ENCODE measurements at places on chromosomes 7 and 10. TPM values are rescaled to one million over a fixed set of nuclear protein-coding genes. Genes with fewer than 3 reads are reported as not detected.

Gene UNCX
- not detected for total RNA-seq

Gene FGFR2
- total RNA-seq: 13.1 TPM

Gene C10orf105
- 0.36 TPM for total RNA-seq

Gene TWIST1
- 12.3 TPM for total RNA-seq

Gene PNLIP
- 2.3 TPM for total RNA-seq

Gene KLF14
- 0.12 TPM for total RNA-seq

Gene CPA1
- 5.9 TPM for total RNA-seq

Gene CLIP2
- total RNA-seq: 35.7 TPM

Gene KCNMA1
- total RNA-seq: 144 TPM

Gene POT1
- total RNA-seq: 28.2 TPM

Gene VAX1
- total RNA-seq: not detected

Gene HOXA3
- total RNA-seq: 9.6 TPM

Gene DNAH11
- 3.3 TPM for total RNA-seq

Gene CRHR2
- 0.23 TPM for total RNA-seq

Gene FAM149B1
- 22.7 TPM for total RNA-seq

Gene PTF1A
- total RNA-seq: not detected

Gene ATOH7
- total RNA-seq: 0.23 TPM

Gene VPS41
- 77.0 TPM for total RNA-seq

Gene SYT15
- 24.8 TPM for total RNA-seq

Gene NODAL
- total RNA-seq: not detected

- DNase-seq: no peak
Measured at GRCh38 chr10:45429790-45430189, 55.8 kb downstream of the ALOX5 start.

- DNase-seq: no peak
Measured at GRCh38 chr10:49751636-49752510, 10.2 kb downstream of the OGDHL start.

GRCh38 chr10:61623161-61623560 is 39.6 kb upstream of the CABCOCO1 start:
- DNase-seq: no peak

GRCh38 chr10:99235658-99236626 is at the start of gene HPSE2:
HPSE2 (minus strand) TSS chr10:99235852.
- peak; percentile 52 for DNase-seq

DNA sequence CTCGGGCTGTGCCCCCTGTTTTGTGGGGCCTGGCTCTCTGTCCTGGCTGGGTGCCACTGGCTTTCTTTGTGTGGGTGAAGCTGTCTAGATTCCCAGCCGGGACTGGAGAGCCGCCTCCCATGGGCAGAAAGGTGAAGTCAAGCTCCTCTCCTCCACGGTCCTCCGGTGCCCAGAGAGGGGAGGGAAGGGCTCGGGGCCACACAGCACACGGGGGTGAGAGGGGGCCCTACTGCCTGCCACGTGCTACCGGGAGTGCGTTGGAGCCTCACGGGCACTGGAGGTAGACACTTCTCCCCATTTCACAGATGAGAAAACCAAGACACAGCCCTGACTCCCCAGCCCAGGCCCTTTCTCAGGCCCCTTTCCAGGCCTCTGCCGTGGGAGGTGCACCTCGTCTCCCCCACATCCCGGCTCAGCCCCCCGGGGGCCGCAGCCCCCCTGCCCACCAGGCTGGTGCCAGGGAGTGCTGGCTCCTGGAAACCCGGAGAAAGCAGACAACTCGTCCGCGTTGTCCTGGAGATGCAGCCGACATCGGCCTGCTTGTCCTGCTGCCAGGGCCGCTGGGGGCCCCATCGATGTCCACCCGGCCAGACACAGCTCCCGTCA is 55.8 kb downstream of the UNCX start:
- peak; percentile 71 for DNase-seq

- DNase-seq: peak; percentile 82
Measured at GRCh38 chr7:1176891-1177373, 16.9 kb upstream of the ZFAND2A start.

DNA sequence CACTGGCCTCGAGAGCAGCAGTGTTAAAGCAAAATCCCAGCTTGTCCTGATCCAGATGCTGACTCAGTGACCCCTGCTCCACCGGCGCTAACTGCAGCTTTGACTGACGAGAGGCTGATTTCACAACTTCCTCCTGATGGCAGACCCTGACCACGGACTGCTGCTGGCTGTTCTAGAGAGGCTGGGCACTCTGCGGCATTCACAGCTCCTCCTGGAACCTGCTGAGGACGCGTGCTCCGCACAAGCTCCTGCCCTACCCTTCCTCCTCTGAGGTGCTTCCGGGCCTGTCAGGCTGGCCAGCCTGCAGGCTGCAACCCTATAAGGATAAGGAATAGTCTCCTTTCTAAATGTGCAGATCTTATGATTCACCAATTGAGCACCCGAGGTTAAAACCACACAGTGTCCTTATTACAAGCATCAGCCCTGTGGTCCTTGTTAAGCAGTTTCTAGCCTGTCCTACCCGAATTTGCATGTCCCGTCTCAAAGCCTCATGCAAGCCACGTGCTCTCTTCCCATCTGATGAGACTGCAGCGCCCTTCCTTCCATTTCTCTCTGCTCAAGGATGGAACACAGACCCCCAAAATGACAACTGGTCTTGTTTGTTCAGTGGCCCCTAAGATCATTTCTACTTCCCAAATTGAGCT is 35.5 kb upstream of the NCAPG2 start:
- DNase-seq: no peak

DNA sequence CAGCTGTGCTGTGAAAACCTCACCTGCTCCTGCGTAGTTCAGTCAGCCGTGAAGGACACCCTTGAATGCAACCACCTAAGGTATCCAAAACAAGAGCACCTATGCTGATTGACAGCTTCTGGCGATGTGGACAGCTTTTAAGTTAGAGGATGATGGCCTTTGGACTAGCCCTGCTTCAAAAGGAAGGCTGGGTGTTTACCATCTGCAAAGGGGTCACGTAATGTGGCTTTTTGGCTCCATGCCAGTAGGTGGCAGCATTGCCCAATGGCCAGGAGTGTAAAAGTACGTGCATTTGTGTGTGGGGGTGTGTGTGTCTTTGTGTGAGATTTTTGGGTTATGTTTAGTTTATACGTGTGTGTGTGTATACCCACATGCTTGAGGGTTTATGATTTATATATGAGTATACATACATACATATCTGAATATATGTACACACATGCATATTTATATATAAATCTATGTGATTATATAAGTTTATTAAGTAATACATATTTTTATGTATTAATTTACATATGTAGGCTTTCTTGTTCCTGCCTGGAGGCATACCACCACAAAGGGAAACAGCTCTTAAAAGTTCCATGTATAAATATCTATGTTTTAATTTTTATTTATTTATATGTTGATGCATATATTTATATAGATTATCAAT is 236.3 kb upstream of the ANKRD30A start:
- no peak for DNase-seq

GRCh38 chr7:79692015-79692414 is 238.5 kb upstream of the MAGI2 start:
- DNase-seq: no peak

DNA sequence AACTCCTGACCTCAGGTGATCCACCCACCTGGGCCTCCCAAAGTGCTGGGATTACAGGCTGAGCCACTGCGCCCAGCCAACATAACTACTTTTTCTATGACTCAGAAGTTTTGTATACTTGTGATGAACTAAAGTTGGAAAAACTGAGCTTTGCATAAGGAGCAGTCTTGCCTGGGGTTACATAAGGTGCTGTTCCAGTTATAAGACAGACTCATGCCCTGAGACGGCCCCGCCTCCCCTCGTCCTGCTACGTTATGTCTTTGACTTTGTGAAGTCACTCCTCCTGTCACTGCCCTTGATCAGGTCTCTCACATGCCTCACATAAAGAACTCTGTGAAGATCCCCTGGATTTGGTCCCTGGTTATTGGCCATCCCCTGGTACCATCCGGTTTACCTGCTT is 40.4 kb upstream of the OPN4 start:
- no peak for DNase-seq

DNA sequence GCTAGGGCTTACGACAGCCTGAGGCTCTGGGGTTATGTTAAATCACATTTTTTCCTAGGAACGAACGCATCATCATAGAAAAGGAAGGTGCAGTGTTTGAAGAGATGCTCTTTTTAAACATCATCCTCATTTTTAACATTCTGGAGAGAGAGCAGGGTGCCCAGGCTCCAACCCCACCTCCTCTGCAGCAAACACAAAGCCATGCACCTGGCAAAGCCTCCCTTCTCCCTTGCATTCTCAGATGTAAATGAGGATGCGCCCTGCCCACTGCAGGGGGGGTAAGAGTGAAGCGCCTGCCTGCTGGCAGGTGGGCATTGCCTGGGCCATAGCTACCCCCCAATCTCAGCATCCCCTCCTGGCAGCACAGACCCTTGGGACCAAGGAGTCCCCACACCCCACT is 92.4 kb downstream of the PTPRN2 start:
- no peak for DNase-seq

GRCh38 chr10:102678068-102678400 is 33.8 kb downstream of the TRIM8 start:
- peak; percentile 58 for DNase-seq

DNA sequence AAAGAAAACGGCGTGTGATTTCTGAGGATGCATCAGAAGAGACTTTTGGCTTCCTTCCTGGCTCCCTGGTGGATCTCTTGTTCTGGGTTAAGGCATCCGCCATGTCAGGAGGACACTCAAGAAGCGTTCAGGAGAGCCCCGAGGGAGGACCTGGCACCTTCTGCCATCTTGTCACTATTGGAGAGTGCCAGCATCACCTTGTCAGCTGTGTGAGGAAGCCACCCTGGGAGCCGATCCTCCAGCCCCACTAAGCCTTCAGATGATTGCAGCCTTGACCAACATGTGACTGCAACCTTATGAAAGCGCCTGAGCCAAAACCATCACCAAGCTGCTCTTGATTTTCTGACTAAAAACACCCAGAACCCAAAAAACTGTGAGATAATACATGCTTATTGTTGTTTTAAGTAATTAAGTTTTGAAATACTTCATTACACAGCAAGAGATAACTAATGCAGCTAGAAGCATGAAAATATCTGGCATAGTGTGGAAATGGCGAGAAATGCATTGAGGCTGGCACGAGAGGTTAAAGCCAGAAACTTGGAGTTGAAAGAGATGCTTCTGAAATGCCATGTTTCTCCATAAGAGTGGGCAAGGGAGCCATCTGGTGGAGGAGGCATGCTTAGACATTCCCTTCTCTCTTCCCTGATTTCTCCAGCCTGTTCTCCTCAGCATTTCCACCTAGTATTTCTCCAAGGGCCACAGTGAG is 5.4 kb upstream of the ZFYVE27 start:
- DNase-seq: peak; percentile 53

GRCh38 chr10:29386342-29386999 is 97.6 kb downstream of the LYZL1 start:
- no peak for DNase-seq

- DNase-seq: no peak
Measured at GRCh38 chr10:15363031-15363430, 8.1 kb downstream of the FAM171A1 start.

DNA sequence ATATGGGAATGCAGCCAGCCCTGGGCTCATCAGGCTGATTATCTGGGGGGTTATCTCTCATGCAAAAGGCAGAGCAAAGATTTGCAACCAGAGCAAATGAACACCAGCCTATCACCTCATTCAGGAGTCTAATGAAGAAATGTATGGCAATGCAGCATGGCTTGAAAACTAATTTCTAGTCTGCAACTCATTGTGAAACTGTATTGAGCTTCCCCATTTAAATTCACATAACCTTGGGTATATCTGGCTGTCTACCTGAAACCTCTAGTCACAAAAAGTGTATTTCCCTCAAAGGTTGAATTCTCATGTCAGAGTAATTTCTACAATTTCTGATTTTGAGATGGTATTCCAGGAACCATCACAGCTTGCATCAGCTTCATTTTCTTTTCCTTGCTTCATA is 240.0 kb downstream of the SDHAF3 start:
- DNase-seq: no peak

- DNase-seq: no peak
Measured at GRCh38 chr10:106799776-106800175, 364.7 kb downstream of the SORCS1 start.

DNA sequence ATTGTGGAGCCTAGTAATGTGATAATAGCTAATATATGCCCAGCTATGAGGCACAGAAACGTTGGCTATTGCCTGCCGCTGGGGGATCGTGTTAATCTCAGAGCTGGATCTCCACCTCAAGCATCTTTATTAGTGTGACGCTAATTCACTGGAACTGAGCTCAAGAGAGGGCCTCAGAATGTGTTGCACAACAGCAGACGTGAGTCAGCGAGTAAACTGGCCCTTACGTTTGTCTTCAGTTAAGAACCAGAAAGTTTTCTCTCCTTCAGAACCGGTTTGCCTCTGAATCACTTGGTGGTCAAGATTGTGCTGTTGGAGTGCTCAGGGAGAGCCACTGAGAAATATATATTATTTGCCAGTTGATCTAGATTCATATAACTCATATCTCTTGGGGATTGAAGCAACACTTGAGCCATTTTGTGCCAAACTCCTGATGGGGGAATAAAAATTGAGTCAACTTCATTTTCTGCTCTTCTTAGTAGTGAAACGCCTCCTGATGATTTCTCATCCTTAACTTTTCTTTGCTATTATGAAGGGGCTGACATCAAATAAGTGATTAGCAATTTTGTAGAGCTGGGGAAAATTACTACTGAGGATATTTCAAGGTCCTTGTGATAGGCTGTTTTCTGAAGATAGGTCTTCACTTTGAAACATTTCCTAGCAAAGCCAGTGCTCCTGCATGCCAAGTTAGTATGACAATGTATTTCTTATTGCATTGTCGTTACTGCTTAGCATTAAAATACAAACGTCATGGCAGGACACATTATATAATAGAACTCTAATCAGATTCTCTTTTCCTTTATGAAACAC is 22.3 kb downstream of the BZW2 start:
- peak; percentile 75 for DNase-seq

GRCh38 chr10:124744102-124745050 is at the start of gene FAM53B:
FAM53B (minus strand) TSS chr10:124744378; CDS start chr10:124706713, 37,665 bp downstream.
- DNase-seq: peak; percentile 95

DNA sequence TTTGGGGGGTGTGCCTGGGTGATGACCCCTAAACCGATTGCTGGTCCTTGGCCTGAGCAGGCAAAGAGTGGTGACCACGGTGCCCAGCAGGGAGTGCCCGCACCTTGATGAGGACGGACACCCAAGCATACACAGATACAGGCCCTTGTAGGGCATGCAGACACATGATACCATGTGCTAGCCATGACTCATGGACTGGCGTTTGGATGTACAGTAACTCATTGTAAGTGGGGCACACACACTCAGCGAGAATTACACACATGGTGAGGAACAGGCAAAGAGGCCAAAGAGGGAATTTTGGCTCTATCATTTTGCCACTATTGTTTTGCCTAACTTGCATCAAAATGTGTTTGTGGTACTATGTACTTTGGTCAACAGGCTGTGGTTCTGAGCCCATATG is 24.1 kb downstream of the KAZALD1 start:
- DNase-seq: no peak

DNA sequence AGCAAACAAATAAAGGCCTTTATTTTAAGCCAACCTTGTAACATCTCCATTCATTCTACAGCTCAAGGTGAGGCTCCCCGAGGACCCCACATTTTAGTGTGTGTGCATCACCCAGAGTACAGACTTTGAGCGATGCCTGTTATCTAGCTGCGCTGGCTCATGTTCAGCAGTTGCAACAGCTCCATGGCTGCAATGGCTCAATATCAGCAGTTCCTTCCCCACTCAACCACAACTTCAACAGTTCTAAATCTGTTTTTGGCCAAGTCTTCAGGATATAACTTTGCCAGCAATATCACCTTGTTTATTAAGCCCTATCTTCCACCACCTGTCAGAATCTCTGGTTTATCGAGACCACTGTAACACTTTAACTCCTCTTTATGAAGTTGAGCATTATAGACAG is 95.8 kb downstream of the WNT2 start:
- DNase-seq: no peak

GRCh38 chr10:11757454-11757820 is 15.3 kb downstream of the ECHDC3 start:
- DNase-seq: no peak

All from aorta (tissue), 5 donors.